ENCODE measurements at places on chromosomes 7 and 10. TPM values are rescaled to one million over a fixed set of nuclear protein-coding genes. Genes with fewer than 3 reads are reported as not detected.
A peak's percentile ranks its signal among the peaks of the same experiment; 100 is the strongest.

DNA sequence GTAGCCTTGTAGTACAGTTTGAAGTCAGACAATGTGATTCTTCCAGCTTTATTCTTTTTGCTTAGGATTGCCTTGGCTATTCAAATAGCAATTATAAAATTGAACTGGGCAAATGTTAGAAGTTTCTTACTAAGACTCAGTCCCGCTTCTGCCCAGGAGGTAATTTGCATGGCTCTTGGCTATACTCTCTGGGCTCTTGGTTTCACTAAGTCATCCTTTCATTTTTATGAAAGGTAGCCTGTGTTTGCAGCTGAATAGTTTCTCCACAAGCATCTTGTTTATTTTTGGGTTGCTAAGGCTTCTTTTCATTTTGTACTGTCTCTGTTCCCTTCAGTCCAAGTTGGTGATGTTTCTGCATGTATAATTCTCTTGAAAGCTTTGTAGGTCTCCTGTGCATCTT is 340.6 kb downstream of the SH2D4B start:
- H3K4me1 ChIP-seq = no peaks in the 10 kb centered on the region
- no peak overlapping the region for H3K4me3 ChIP-seq
- no peaks in the 10 kb centered on the region for H3K36me3 ChIP-seq
- DNase-seq = no peak
- H3K27ac ChIP-seq = no peak overlapping the region

DNA sequence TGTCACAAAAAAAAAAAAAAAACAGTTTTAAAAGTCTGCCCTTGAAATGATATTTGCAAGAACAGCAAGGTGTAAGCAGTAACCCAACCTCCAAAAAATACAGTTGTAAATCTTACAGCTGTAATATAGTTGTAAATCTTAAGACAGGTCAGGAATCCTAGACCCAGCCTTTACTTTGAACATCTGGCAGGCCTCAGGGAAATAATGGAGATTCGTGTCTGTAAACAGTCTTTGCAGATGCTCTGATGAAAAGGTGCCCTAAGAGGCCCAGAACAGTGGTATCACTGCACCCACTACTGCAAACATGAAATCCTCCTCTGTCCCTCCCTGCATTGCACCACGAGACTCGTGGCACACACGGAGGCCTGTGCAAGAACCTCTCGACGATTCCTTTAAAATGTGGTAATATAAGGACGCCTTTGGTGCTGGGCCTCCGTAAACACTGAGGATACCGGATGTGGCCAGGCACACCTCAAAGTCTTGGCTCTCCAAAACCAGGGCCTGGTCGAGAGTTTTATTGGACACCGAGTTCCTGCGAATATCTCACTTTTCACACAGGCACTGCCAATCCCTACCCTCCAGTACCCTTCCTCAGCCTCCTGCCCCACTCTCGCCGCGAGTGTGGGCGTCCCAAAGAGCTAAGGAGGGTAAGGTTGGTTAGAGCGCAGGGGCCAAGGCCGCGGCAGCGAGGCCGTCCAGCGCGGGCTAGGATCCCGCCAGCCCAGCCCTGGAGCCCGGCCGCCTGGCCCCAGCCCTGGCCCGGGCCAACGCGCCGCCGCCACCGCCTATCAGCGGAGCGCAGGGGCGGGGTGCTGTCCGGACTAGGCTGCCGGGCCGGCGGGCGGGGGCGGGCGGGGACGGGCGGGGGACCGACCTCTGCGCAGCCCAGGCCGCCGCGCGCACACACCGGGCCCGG is at the start of gene REEP3:
REEP3 (plus strand) TSS at position 902 of the 916 bp plus-strand sequence. CDS start 145 bp downstream, outside the sequence.
- no peaks in the 10 kb centered on the region for H3K36me3 ChIP-seq
- peak within 1 kb of the TSS; percentile 92 for H3K27ac ChIP-seq
- DNase-seq = no peak
- H3K27me3 ChIP-seq = no peaks in the 10 kb centered on the region
- peaks cover 12% of the 10 kb centered on the region for H3K4me1 ChIP-seq

GRCh38 chr7:195830-196128 is 3.4 kb downstream of the FAM20C start:
- H3K4me3 ChIP-seq = no peak overlapping the region
- no peaks in the 10 kb centered on the region for H3K27me3 ChIP-seq
- no peak for DNase-seq
- H3K36me3 ChIP-seq = no peaks in the 10 kb centered on the region
- no peaks in the 10 kb centered on the region for H3K4me1 ChIP-seq
- no peak overlapping the region for H3K27ac ChIP-seq

DNA sequence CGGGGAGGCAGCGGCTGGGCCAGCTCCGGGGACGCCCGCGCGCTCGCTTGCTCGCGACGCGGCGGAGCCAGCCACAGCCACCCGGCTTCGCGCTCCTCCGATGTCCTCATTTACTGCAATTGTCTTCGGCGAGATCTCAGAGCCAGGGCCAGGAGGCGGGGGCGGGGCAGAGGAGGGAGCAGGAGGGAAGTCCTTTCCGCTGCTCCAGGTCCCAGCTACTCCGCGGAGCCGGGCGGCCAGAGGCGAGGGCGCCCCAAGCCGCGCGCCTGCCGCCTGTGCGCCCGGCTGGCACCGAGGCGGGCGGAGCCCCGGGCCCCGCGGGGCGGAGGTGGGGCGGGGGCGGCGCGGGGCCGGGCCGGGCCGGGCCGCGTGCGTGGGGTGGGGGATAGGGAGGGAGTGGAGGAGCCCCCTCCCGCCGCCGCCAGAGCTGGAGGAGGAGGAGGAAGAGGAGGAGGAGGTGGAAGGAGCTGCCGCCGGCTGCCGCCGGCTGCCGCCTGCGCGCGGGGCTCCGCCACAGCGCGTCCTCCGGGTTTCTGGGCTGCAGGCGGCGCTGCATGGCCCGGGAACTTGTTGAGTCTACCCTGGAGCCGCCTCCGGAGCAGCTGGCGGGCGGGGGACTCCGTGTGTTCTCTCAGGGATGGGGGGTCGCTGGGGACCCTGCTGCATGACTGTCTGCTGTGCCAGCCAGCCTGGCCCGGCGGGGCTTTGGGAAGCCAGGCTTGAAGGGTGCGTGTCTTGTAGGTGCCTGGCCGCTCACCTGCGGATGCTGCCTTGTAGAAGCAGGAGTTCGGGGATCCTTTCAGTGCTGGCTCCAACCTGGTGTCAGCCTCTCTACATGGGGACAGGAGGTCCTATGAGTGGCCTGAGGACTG is at the start of gene INSYN2A:
INSYN2A (minus strand) TSS at position 310 of the 872 bp plus-strand sequence. CDS start 20,196 bp downstream, outside the sequence.
- no peaks in the 10 kb centered on the region for H3K36me3 ChIP-seq
- no peak within 1 kb of the TSS for H3K4me3 ChIP-seq
- no peak within 1 kb of the TSS for H3K27ac ChIP-seq
- H3K4me1 ChIP-seq = no peaks in the 10 kb centered on the region

DNA sequence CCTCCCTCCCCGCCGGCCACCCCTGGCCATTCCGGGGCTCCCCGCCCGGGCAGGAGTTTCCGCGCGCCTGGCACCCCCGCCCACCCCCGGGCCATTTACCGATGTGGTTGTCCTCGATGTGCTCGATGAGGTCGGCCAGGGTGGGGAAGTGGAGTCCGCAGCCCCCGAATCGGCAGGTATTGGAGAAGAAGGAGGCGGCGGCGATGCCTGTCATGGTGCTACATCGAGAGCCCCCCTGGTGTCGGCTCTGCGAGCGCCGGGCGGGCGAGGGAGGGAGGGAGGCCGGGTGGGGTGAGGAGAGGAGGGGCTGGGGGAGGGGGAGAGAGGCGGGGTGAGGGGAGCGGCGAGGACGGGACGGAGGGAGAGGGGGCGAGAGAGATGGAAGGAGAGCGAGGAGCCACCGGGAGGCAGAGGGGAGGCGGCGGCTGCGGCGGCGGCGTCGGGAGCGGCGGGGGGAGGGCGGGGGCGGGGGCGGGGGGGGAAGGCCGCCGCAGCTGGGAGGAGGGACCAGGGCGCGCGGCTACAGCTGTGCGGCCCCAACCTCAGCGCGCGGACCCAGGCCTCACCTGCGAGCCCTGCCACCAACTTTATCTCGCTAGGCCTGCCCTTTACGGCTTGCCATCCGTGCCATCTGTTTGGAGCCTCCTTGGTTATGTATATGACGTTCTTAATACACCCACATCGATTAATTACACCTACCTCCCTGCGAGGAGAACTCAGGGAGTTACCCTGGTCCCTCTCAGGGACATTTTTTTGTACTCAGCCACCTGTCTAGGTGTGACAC is at the start of gene JAZF1:
JAZF1 (minus strand) TSS at position 432 of the 784 bp plus-strand sequence.
- H3K4me1 ChIP-seq = peaks cover 5% of the 10 kb centered on the region
- H3K36me3 ChIP-seq = no peaks in the 10 kb centered on the region
- no peak within 1 kb of the TSS for H3K27ac ChIP-seq
- DNase-seq = no peak
- peaks cover 4% of the 10 kb centered on the region for H3K27me3 ChIP-seq
- H3K4me3 ChIP-seq = no peak within 1 kb of the TSS

DNA sequence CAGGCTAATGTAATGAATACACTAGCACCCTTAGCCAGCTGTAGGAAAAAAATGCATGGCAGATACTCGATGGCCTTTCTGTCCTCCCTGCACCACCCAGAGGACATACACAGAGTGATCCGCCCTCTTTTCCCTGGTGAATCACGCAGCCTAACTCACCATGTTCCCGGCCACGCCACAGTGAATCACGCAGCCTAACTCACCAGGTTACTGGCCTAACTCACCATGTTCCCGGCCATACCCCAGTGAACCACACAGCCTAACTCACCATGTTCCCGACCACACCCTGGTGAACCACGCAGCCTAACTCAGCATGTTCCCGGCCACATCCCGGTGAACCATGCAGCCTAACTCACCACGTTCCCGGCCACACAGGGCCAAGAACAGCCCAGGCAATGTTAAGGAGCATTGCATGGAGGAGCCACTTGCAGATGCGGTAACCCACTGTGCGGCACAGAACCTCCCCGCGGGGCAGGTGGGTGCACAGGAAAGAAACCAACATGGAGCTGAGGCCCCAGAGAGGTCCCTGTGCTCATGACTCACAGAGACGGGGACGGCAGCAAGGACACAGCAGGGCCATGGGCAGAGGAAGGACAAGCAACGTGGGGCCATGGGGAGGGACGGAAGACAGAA is 508.5 kb downstream of the DNAJB6 start:
- no peak overlapping the region for H3K27ac ChIP-seq
- H3K4me1 ChIP-seq = no peaks in the 10 kb centered on the region
- DNase-seq = no peak
- H3K27me3 ChIP-seq = no peaks in the 10 kb centered on the region
- H3K36me3 ChIP-seq = no peaks in the 10 kb centered on the region
- H3K4me3 ChIP-seq = no peak overlapping the region

- no peaks in the 10 kb centered on the region for H3K4me1 ChIP-seq
- H3K27me3 ChIP-seq = no peaks in the 10 kb centered on the region
- no peak overlapping the region for H3K27ac ChIP-seq
- DNase-seq = no peak
- no peak overlapping the region for H3K4me3 ChIP-seq
- peaks cover 49% of the 10 kb centered on the region for H3K36me3 ChIP-seq
These were observed 39.5 kb downstream of the WDFY4 start for GRCh38 chr10:48724127-48724526.

DNA sequence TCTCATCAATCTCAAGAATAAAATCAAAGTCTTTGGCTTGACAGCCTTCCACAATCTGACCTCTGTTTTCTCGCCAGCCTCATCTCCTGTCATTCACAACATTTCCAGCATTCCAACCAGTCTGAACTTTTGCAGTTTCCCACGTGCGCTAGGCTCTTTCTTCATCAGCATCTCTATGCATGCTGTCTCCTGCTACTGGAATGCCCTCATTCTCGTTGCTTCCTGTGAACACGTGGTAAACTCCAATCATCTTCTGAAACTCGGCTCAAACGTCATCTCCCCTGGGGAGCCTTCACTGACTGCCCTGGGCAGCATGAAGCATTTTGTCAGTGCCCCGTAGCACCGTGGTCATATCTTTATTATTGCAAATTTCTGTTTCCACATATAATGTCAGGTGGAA is 12.2 kb upstream of the RSBN1L start:
- no peak overlapping the region for H3K27ac ChIP-seq
- H3K27me3 ChIP-seq = no peaks in the 10 kb centered on the region
- no peak overlapping the region for H3K4me3 ChIP-seq
- no peak for DNase-seq
- H3K4me1 ChIP-seq = peaks cover 7% of the 10 kb centered on the region
- no peaks in the 10 kb centered on the region for H3K36me3 ChIP-seq

GRCh38 chr7:121113288-121113687 is 124.8 kb downstream of the CPED1 start:
- no peaks in the 10 kb centered on the region for H3K4me1 ChIP-seq
- H3K4me3 ChIP-seq = no peak overlapping the region
- no peak overlapping the region for H3K27ac ChIP-seq
- H3K36me3 ChIP-seq = no peaks in the 10 kb centered on the region
- DNase-seq = no peak

- H3K27ac ChIP-seq = no peak overlapping the region
- H3K27me3 ChIP-seq = no peaks in the 10 kb centered on the region
- no peak for DNase-seq
- no peak overlapping the region for H3K4me3 ChIP-seq
- H3K4me1 ChIP-seq = no peaks in the 10 kb centered on the region
These were observed 198.2 kb downstream of the FANK1 start for GRCh38 chr10:126094537-126094936.

- H3K36me3 ChIP-seq = no peaks in the 10 kb centered on the region
- H3K4me3 ChIP-seq = no peak overlapping the region
- H3K4me1 ChIP-seq = no peaks in the 10 kb centered on the region
- H3K27me3 ChIP-seq = no peaks in the 10 kb centered on the region
- no peak overlapping the region for H3K27ac ChIP-seq
These were observed 13.7 kb upstream of the GPR141 start for GRCh38 chr7:37669818-37670217.

DNA sequence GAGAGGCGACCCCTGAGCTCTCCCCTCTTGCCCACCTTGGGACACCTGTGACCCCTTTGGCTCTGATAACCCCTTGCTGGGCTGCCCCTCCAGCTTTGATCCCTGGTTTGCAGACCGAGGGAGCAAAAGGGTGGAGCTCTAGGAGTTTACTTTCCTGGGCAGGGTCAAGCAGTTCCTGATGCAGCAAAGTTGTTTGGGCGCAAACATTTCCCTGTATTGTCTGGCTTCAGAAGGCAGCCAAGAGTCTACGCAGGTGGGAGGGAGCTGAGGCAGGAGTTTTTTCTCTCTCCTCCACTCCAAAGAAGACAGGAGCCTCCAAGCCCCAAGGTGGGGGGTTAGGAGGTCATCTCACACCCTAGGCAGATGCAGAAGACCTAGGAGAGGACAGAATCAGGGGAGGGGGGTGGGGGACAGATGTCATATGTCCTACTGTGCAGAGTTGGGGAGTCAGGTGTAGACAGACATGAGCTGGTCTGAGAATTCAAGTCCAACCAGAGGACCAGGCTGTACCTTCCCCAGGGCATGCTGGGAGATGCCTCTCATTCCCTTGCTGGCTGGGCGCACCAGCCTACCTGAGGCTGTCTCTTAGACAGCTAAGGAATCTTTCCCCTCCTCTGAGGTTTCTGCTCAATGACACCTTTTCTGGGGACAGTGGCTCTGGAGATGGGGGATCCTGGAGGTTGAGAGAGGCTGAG is 20.5 kb downstream of the TMEM270 start:
- no peaks in the 10 kb centered on the region for H3K4me1 ChIP-seq
- H3K4me3 ChIP-seq = no peak overlapping the region
- H3K27ac ChIP-seq = no peak overlapping the region
- H3K36me3 ChIP-seq = no peaks in the 10 kb centered on the region
- no peaks in the 10 kb centered on the region for H3K27me3 ChIP-seq

The SAMD9L gene
- total RNA-seq = 29.9 TPM

The NCF1 gene
- total RNA-seq = 146 TPM

The COL1A2 gene
- total RNA-seq = 2.1 TPM

The GTF2I gene
- 172 TPM for total RNA-seq

The MCM10 gene
- total RNA-seq = 30.7 TPM

The HECW1 gene
- 0.21 TPM for total RNA-seq

The PTPRN2 gene
- not detected for total RNA-seq

The AGAP5 gene
- total RNA-seq = 5.9 TPM

Data from GM12878 (cell line).